Diencephalon (tissue), 1 donor: ENCODE measurements at places on chromosomes 5 and 9. TPM values are rescaled to one million over a fixed set of nuclear protein-coding genes. Genes with fewer than 3 reads are reported as not detected.

Gene NLN
- total RNA-seq = 57.7 TPM

Gene FOXD4
- total RNA-seq = 1.6 TPM

Gene ELOVL7
- 6.9 TPM for total RNA-seq

Gene SPARC
- 157 TPM for total RNA-seq

Gene BTNL3
- total RNA-seq = not detected

Gene CDH6
- 43.4 TPM for total RNA-seq

Gene SPINK13
- not detected for total RNA-seq

Gene BARX1
- total RNA-seq = not detected

Gene SLC6A7
- total RNA-seq = 20.5 TPM
